ENCODE measurements at places on chromosomes 12 and 14. TPM values are rescaled to one million over a fixed set of nuclear protein-coding genes. Genes with fewer than 3 reads are reported as not detected.

Gene EID3
- 3.3 TPM for total RNA-seq

Gene TEP1
- 53.6 TPM for total RNA-seq

Gene AKAP6
- total RNA-seq: 8.6 TPM

Gene ACACB
- 42.5 TPM for total RNA-seq

Gene IKZF4
- 13.1 TPM for total RNA-seq

Gene OR6C4
- total RNA-seq: not detected

DNA sequence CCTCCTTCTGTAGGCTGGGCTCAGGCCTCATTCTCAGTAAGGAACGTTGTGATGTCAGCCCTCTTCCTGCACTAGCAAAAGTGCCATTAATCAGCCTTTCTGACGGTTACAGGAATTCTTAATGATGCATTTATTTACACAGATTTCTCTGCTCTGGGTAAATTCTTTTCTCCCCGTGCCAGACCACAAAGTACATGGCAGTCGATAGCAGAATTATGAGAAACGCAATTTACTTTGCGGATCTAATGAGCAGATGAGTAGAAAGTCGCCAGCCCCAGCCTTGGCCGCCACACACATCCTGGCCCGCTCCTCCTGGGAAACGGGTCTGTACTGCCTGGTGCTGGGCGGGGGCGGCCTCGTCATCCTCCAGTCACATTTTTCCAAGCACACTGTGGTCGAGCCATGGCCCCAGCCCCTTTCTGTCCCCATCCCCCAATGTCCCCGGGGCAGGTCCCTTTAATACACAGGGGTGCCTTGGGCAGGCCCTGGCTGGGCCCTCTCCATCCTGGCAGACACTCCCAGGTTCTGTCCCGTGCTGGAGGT lies 25.9 kb downstream of the NOC4L start:
- no peak for DNase-seq

- no peak for DNase-seq
Measured at GRCh38 chr12:20438299-20438779, 70.0 kb downstream of the PDE3A start.

DNA sequence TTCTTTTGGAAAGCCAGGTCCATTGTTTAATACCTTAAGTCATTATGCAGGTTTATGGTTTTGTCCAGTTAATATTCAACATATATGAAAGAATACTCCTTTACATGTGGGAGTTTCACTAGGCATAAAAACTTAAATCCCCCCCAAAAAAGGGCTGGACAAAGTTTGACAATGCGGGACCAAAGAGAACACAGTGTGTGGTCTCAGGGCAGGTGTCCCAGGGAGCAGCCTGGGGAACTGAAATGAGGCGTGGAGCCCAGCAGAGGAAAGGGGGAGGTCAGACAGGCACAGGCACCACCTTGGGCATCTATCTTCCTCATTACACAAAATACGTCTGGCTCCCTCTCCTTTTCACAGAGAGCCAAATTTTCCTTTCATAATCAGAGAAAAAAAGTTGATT lies 22.5 kb downstream of the PKP2 start:
- no peak for DNase-seq

GRCh38 chr12:66538970-66539369 lies 139.9 kb downstream of the GRIP1 start:
- DNase-seq: no peak

- peak; percentile 71 for DNase-seq
Measured at GRCh38 chr12:106956048-106956578, 406 bp downstream of the TMEM263 start.

DNA sequence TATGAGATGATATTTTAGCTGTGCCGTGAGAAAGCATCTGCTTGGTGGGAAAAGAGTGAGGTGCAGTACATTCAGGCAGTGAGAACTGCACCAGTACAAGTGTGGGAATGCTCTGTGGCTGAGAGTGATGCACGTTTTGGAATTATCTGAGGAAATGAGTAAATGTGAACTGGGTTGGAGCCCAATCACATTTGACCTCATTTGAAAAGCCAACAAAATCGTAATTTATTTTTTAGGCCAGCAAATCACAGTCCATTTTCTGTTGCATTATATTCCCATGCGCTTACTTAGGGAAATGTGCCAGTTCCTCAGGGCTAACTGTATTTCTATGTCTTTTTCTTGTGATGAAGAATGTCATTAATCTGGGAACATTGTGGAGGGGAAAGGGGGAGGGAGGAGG lies 77.3 kb downstream of the SNAPC1 start:
- DNase-seq: no peak

GRCh38 chr12:75489613-75490210 lies 9.2 kb downstream of the GLIPR1 start:
- no peak for DNase-seq

DNA sequence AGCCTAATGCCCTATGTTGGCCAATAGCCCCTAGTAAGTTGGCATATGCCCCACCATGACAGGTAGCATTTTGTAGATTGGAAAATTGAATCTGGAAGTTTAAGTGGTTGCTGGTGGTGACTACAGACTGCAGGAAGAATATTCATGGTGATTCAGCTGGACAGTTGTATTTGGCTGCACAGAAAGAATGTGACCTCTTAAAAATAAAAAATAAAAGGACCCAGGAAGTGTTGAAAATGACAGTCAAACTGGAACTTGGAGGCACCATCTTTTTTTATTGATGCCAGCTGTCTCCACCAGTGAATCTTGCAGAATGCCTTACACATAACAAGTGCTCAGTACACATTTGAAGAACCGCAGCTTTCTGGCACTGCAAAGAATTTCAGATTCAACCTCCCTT lies 73.9 kb downstream of the PRMT8 start:
- DNase-seq: no peak

DNA sequence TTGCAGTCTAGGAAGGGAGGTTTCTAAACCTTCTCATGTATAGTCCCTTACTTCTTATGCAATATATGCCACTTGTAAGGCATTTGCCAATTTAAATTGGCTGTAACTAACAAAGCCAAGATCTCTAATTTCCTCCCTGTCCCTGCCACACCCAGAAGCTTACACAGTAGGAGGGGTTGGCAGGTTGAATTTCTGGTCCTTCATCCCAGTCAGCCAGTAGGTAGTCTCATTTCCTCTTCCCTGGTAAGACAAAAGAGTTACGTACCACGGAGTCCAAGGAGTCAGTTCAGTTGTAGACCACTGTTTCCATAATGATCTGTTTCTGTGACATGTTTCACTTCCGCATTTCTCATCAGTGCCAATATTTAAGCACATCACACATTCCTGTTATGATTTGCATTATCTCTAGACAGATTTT lies 47.0 kb upstream of the PLBD1 start:
- no peak for DNase-seq

DNA sequence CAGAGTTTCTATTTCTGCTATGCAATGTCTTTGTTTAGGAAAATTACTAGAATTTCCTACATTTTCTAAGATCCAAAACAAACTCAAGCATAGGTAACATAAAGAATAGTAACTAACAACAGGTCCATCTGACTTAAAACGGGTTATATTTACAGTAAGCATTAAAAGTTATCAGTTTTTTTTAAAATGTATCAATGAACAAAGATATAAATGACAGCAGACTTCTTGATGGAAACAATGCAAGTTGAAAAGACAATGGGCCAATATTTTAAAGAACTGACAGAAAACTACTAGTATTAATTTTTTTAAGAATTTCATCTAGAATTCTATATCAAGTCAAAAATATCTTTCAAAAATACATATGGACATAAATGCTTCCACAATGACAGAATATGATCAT lies 367.1 kb upstream of the MGAT4C start:
- no peak for DNase-seq

- no peak for DNase-seq
Measured at GRCh38 chr12:56255671-56256070, 2.5 kb downstream of the ANKRD52 start.

DNA sequence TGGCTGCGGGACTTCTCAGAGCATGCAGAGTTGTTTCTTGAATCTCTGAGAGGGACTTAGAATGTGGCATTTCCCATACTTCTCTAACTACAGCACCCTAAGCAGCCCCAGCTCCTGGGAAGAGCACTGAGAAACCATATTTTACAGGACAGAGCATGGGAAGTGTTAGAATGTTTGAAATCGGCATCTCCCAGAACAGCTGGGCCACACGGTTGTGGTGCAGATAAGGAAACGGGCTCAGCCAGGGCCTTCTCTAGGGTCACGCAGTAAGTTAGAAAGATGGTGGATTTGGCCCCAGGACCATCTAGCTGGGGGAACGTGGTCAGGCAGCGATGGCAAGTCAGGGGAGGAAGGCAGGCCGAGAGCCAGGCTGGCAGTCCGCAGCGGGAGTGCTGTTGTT lies 10.5 kb upstream of the HHIPL1 start:
- no peak for DNase-seq

- no peak for DNase-seq
Measured at GRCh38 chr14:38001501-38001900, 206.2 kb upstream of the SSTR1 start.

All from lower lobe of right lung (tissue), 2 donors.